ENCODE measurements at places on chromosomes 2 and 18.

- DNase-seq = no peak
Measured at GRCh38 chr2:232581725-232582124, 31.2 kb downstream of the EIF4E2 start.

DNA sequence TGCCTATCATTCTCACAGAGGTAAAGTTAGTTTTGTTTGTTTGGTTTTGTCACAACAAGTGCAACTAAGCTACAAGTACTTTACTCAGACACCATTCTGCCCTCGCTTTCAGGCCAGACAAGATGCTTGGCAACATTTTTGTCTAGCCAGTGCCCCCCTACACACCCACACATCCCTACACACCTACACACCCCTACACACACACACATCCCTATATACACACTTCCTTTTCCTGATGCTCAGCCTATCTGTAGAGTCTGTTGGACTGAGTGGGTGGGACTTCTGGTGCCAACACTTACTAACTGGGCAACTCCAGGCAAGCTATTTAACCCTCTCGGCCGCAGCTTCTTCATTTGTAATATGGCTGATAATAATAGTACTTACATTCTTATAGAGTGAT, 161.4 kb downstream of the ALK start:
- DNase-seq = no peak

DNA sequence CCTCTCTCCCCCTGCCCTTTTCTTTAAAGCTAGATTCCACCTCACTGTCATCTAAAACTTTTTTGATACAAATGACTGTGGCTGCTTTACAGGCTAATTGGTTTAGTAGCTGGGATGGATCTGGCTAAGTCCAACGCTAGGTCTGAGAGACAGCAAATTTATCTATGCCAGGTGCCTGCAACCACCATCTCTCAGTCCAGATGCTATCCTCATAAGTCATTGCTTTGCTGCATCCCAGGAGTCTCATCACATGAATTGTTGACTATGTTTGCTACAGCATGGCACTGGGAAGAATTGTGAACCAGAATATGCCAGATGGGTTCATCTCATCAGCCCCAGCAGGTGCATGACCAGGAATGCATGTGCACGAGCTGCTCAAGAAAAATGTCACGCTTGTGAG, 100.0 kb upstream of the PID1 start:
- no peak for DNase-seq

GRCh38 chr2:17620841-17621240, 80.3 kb downstream of the VSNL1 start:
- no peak for DNase-seq

GRCh38 chr18:7657937-7658336, 90.8 kb downstream of the PTPRM start:
- no peak for DNase-seq

DNA sequence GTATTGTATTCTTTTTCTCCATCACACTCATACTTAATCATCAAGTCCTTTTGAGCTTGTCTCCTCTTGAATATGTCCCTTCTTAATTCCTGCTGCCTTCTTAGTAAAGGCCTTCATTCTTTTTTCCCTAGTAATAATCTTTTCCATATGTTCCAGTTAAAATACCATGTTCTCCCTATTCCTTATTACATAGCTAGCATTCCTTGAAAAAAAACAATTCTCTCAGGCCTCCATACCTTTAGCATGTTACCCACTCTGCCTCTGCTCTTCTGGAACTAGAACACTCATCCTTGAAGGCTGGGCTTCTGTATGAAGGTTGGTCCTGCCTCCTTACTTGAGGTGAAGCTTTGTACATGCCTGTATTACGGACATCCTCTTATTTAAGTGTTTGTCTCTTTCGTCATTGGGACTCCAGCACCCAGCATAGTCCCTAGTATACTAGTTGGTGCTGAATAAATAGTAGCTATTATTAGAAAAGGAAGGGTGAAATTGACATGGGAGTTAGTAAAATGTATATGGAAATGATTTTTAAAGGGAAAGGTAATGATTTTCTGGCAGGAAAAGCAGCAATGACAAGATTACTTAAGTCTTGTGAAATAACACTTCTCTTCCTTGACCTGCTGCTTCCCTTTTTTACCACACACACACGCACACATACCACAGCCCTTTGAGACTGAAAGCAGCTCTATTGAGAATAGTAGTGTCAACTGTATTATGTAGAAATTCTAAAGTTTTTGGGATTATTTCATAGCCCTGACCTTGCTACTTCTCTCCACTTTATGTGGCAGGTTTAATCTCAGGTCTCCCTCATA, 45.6 kb downstream of the REL start:
- no peak for DNase-seq

- no peak for DNase-seq
Measured at GRCh38 chr18:10022365-10022764, 108.5 kb downstream of the VAPA start.

- no peak for DNase-seq
Measured at GRCh38 chr2:9392898-9393765, 30.2 kb downstream of the ITGB1BP1 start.

GRCh38 chr2:24824966-24825882, 32.0 kb downstream of the CENPO start:
- no peak for DNase-seq

GRCh38 chr18:49910986-49911385, 97.7 kb upstream of the ACAA2 start:
- DNase-seq = no peak

- no peak for DNase-seq
Measured at GRCh38 chr2:219273937-219274336, 5.2 kb upstream of the DNAJB2 start.

DNA sequence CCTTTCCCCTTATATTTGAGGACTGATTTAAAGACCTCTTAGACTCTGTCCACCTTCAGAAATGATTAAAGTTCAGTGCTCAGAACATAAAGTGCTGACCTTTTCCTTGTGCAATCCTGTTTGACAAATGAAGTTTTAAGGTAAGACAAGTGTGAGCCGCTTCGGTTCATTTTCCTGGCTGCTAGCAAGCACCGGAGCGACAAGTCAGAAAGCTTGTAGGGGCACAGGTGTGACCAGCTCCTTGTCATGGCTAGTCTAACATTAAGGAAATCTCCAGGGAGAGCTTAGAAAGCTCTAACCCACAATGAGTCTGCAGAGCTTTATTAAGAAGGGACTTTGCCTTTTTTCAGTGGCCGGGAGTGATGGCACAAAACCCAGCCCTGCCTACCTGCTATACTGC, 2.3 kb upstream of the NCKAP5 start:
- DNase-seq = no peak

- no peak for DNase-seq
Measured at GRCh38 chr2:120254178-120254577, 1.5 kb downstream of the RALB start.

GRCh38 chr18:44766450-44766849, 85.8 kb downstream of the SETBP1 start:
- DNase-seq = no peak

- no peak for DNase-seq
Measured at GRCh38 chr2:75153221-75153620, 46.1 kb downstream of the TACR1 start.

DNA sequence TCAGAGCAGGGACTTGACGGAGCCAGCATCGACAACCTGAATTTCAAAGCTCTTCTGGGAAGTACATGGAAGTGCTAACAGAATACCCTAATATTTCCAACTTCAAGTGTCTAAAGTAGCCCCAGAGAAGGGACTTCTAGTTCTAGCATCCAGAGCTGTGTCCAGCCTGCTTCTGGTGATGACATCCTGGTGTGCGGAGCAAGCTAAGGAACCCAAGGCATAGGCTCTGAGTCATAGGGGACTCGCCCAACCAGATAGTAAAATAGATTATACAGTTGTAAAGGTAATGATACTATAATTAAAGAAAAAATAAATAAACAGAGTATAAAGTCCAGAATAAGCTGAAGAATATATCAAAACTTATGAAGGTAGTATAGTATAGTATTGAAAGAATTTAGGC, 108.1 kb upstream of the SERPINE2 start:
- DNase-seq = no peak

DNA sequence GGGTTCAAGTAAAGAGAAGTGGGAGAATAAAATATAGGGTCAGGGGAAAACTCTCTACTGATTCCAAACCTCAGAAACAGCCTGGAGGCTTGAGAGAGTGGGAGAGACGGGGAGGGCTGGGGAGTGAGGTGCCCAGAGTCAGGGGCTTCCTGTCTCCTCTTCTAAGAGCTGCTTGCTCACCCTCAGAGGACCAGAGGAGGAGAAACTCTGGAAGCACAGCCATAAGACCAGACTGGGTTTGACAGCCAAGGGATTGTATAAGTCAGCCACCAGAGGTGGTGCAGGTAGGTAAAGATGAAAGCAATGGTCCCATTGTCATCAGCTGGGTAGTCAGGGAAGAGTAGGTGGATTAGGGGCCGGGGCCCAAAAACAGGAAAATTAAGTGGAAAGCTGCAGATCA, 259.4 kb downstream of the TNS1 start:
- no peak for DNase-seq

DNA sequence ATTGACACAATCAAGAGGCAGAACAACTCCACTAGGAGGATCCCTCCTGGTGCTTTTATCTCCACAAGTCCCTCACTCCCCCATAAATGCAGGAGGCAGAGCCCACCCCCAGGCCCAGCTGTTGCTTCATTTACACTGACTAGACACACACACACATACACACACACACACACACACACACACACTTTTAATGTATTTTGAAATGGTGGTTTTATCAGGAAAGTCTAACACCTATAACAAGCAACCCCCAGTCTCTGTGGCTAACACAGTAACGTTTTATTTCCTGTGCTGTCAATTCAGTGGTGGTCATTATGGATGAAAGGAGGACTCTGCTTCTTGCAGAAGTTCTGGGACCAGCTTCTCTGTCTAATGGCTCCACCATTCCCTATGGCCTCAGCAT, 125.4 kb upstream of the FOSL2 start:
- no peak for DNase-seq

- DNase-seq = no peak
Measured at GRCh38 chr2:32802877-32803276, 143.9 kb upstream of the LTBP1 start.

GRCh38 chr2:42421601-42422239, 60.7 kb upstream of the COX7A2L start:
- no peak for DNase-seq

GRCh38 chr2:15798701-15799431, 141.5 kb upstream of the MYCN start:
- DNase-seq = no peak

- no peak for DNase-seq
Measured at GRCh38 chr2:159592441-159592840, 23.9 kb downstream of the BAZ2B start.

GRCh38 chr2:143473216-143473615, 344.0 kb downstream of the ARHGAP15 start:
- DNase-seq = no peak

GRCh38 chr2:195711478-195711877, 54.5 kb downstream of the SLC39A10 start:
- no peak for DNase-seq

DNA sequence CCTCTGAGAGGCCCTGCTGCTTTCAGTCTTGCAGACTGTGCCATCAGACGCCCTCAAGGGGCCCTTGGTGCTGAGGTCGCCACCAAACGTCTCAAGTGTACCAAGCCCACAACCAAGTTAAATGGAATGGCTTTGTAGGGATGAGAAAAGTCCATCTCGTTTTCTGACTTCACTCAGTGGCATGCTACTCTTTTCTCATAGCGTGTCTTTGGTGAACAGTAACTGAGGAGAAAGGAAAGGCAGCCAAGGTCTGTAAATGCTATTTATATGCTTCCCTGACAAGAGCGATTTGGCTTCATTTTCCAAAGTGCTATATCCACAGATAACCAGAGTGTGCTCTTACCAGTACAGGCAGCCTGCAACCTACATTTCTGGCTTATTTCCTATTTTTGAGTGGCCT, 123.0 kb downstream of the MTX2 start:
- DNase-seq = no peak

DNA sequence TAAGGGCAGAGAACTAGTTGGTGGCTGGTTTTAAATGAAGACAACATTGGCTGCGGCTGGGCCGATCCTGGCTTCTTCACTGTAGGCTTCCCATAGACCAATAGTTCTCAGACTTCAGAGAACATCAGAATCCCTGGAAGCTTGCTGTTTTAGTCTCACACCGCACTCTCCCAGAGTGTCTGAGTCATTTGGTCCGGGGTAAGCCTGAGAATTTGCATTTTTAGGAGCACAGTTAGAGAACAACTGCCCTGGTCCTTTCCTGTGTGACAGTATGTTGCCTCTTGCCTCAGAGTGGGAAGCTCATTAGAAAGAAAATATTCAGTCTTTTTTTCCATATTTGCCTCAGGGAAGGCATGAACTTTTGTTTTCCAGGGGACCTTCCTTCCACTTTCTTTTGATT, 137.1 kb upstream of the GAREM1 start:
- DNase-seq = no peak

DNA sequence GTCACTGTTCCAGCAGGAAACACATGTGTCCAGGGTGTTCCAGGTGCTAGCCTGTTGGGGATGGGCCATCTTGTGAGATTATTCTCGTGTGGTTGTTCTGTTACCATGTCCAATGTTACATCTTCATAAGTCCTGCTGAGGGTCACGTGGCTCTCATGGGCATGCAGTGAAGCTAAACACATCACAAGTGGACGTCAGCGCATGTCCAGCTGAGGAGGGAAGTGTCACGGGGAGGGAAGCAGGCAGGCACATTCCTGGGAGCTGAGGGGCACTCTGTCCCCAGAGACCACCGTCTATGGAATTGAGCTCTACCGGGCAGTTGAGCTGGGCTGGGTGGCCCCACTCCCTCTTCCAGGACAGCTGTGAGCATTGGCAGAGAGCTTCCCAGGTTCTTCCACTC, 155.3 kb upstream of the TWIST2 start:
- DNase-seq = no peak

DNA sequence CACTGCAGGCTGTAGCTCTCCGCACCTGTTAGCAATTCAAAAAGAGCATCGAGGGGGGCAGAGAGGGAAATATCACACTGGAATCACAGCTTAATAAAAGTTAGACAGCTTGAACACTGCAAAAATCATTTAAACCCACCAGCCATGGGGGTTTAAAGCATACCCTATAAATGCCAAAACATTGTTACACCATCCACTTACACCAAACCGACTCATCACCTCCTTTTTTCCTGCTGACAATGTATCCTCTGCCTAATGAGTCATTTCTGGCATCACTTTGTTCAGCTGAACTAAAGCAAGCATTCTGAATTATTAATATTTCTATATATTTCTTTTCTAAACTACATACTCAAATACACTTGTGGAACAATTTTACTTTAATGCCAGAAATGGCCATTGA, 21.6 kb downstream of the MC4R start:
- DNase-seq = no peak
